ENCODE measurements at places on chromosomes 11 and 22.

DNA sequence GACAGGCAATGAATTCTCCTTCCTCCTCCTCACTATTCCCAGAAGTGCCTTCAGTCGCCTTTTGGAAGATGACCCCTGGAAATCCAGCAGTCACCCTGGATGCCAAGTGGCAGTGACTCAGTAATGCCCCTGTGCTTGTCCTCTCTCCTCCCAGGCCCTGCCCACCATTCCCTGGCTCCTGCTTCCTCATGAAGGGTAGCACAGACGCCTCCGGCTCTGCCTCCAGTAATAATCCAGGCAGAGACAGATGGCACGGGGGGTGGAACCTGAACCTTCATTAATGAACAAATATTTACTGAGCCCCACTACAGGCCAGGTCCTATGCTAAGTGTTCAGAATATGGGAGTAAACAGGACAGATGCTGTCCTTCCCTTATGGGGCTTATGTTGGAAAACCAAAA is 23.2 kb downstream of the SYT13 start:
- DNase-seq, result no peak

DNA sequence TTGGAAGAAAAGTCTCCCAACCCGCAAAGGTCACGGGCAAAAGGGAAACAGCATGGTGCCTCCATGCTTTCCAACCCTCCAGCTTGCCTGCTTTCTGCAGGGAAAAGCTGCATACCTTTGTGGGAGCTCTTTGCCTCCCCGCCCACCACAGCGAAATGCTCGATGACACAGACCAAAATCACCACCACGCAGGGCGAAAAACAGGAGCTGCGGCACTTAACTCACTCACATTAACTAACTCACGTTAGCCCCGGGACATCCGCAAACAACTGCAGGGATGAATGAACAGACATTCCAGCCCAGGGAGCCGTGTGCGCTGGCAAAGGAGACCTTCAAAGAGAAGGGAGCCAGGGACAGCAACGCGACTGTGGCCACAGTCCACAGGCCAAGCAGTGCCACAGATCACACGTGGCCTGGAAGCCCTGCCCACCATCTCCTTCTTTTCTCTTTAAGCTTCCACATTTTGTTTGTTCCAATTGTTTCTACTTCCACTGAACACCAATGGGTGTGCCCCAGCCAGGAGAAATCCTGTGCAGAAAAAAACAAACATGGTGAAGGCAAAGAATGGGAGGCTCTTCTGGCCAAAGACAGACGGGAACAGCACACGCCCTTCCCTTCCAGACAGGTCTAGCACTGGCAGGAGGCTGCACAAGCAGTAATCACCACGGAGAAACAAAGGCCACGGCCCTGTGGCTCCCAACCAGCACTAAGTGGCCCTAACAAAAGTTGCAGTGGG is 39.3 kb downstream of the DUSP8 start:
- DNase-seq, result no peak

DNA sequence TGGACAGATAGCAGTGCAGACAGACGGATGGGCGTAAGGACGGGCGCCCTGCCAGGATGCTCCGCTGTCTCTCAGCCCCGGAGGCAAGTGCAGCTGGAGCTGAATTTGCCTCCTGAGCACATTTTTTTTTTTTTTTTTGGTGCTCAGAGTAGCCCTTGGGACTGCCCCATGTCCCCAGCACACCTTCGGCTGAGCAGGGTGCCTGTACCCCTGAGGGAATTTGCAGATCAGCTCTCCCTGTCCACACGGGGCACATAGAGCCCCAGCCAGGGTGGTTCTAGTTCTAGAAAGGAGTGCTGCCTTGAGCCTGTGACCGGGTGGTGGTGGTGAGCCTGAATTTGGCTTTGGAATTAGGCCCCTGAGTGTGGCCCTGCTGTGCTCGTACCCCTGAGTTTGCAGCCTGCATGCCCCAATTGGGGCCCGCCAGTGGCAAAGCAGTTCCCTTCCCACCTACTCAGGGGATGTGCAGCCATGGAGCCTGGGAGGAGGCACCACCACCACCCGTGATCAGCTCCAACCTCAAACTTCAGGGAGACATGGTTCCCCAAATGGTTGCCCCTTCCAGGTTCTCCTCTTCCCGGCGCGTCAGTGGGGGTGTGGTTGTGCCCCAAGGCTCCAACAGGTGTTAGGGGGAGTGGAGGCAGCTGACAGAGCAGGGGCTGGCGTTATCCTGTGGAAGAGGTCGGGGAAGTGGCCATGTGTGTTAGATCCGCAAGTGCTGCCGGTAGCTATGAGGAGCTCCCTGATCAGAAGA is 1232.7 kb downstream of the BRD1 start:
- DNase-seq, result no peak

GRCh38 chr11:94857337-94857736 is 89.2 kb downstream of the AMOTL1 start:
- DNase-seq, result no peak

- DNase-seq, result no peak
Measured at GRCh38 chr11:119295178-119295577, 21.8 kb downstream of the MCAM start.

- no peak for DNase-seq
Measured at GRCh38 chr11:96021901-96022650, 98.2 kb upstream of the MTMR2 start.

- no peak for DNase-seq
Measured at GRCh38 chr11:75337195-75337654, 14.2 kb downstream of the ARRB1 start.

GRCh38 chr22:48850658-48851287 is 976.9 kb downstream of the BRD1 start:
- DNase-seq, result no peak

- no peak for DNase-seq
Measured at GRCh38 chr11:83007909-83008580, 63.7 kb downstream of the RAB30 start.

- DNase-seq, result no peak
Measured at GRCh38 chr11:61782299-61782698, 10.1 kb downstream of the TMEM258 start.

DNA sequence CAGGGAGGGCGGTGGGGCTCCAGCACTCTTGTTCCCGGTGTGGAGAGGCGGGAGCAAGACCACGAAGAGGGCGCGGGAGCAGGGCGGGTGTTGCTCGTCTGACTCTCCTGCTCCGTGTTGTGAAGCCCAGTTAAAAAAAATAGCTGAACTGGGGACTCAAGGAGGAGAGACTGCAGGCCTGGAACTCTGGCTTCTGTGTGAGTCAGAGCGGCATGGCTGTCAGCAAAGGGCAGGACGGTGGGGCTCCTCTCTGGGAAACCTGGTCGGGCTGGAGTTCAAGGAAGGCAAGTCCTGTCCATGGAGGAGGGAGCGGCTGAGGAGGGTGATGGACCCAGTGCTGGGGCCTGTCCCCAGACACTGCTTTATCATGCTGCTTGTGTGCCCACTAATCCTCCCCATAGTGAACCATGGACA is 152.3 kb downstream of the FEZ1 start:
- no peak for DNase-seq

DNA sequence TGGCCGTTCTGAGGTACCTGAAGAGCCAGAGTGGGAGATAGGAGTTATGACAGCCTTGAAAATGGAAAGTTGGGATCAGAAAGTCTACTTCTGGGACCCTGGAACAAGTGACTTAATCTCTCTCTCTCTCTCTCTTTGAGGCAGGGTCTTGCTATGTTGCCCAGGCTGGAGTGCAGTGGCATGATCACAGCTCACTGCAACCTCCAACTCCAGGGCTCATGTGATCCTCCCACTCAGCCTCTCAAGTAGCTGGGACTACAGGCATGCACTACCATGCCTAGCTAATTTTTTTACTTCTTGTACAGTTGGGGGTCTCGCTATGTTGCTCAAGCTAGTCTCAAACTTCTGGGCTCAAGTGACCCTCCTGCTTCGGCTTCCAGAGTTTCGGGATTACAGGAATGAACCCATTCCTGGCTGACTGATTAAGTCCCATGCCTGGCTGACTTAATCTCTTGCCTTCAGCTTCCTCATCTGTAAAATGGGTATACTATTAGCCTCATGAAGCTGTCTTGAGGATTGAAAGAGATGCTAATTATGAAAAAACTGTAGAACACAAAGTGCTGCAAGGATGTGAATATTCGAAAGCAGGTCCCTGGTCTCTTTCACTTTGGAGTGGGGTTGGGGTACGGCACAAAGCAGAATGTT is 87.7 kb downstream of the UBASH3B start:
- DNase-seq, result no peak

GRCh38 chr11:72146625-72147024 is 11.1 kb downstream of the FOLR3 start:
- no peak for DNase-seq

GRCh38 chr11:11476971-11477645 is 124.1 kb upstream of the CSNK2A3 start:
- no peak for DNase-seq

- DNase-seq, result no peak
Measured at GRCh38 chr11:87635001-87635400, 540.2 kb downstream of the RAB38 start.

GRCh38 chr22:46381731-46382130 is 46.2 kb downstream of the TRMU start:
- DNase-seq, result no peak

GRCh38 chr22:42436404-42436803 is 4.2 kb upstream of the NFAM1 start:
- no peak for DNase-seq

DNA sequence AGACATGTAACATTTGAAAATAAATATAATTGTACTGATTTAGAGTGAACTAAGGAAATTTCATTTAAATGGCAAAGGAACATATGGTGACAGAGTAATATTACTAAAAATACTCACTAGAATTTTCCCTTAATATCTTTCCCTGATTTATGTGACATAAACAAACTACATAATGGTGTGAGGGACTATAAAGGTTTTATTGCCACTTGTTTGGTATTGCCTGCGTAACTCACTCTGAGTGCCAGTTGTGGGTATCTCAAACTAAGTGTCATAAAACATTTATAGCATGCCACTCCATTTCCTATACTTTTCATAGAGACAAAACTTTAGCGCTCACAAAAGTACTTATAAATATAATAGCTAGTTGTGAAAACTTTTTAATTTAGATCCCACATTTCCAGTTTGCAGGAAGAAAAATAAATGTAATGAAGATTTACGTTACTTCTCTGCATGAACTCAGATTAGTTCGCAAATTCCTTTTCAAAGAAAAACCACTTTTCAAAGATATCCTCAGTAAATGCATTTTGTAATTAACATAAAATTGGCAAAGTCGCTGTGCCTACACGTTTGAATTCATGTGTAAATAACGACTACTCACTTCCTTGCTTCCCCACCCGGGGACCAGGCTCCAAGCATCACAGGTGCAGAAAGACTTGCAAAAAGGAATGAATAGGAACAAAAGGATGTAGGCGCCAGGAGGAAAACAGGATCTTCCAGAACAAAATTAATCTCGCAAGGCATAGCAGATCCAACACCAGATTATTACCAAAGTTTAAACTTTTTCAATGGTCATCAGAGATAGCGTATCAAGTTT is 1.6 kb upstream of the QSER1 start:
- DNase-seq, result no peak

GRCh38 chr11:71420455-71421241 is 27.5 kb downstream of the DHCR7 start:
- DNase-seq, result no peak

GRCh38 chr11:123052901-123053721 is 8.8 kb downstream of the HSPA8 start:
- DNase-seq, result no peak

Data from lower leg skin (tissue), 4 donors.